Stimulated activated CD8-positive, alpha-beta memory T cell treated with anti-CD3 and anti-CD28 coated beads, Interleukin-15, amount 100 ng/mL, for 48 hours (primary cell): ENCODE measurements at places on chromosomes 11 and 22.

GRCh38 chr11:24247846-24248245 is 249.0 kb upstream of the LUZP2 start:
- no peak for DNase-seq

DNA sequence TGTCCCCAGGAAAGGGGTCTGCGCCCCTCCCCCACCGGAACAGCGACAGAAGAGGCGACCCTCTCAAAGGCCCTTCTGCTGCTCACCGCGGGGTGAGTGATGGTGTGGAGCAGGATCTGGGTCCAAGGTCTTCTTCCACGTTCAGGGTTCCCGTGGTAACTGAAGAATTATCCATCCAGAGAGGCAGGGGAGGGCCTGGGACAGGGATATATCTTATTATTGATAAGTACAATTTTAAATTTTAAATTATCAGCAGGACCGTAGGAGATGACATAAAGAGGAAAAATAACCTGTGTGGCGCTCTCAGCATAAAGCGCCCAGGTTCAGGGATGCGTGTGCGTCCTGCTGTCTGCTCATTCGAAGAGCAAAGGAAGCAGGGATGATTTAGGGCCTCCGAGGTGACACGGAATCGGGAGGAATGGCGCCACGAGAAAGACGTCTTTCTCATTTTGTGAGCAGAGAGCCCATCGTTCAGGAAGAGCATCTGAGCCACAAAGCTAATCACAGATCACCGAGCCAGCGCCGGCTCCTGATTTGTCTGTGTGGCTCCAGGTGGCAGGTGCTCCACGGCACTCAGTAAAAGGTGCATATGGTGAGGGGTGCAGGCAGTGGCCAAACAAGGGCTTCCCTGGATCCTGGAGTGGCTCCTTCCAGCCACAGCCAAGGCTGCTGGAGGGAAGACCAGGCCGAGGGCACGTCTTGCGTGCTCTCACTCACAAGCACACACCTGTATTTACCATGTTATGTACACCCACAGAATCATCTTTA is 19.3 kb downstream of the KRTAP5-5 start:
- DNase-seq = no peak

GRCh38 chr11:46049325-46049897 is 71.8 kb downstream of the PHF21A start:
- no peak for DNase-seq

- DNase-seq = no peak
These were observed 1047.1 kb upstream of the CCDC90B start for GRCh38 chr11:84333221-84333620.

DNA sequence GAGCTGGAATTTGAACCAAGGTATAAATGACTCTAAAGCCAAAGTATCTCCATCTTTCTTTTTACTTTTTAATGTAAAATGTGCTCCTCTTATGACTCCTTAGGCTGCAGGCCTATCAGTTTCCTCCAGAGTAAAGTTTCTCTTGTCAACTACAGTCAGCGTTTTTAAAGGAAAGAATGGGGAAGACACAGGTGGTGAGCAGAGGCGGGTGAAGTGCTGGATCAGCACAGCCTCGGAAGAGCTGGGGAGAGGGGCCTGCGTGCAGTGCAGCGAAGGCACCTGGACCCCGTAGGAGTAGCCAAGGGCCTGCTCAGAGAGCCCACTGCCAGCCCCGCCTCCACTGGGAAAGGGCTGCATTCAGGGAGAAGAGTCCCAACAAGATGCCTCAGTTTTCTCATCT is 48.8 kb upstream of the ALX4 start:
- no peak for DNase-seq

DNA sequence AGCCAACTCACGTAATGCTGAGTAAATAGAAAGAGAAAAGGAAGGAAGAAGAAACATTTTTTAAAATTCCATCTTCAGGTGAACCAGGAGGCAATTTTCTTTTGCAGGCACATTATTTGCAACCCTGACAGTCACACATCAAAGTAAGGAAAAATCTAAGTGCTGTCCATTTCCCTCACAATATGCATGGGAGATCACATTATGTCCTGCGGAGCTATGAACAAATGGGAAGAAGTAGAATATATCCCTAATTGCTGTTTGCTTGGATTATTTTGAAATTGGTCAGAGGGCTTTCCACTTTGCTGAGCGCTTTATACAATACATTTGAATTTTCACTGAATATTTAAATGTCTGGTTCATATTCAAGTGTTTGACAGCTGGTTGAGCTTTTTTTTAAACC is 133.8 kb upstream of the API5 start:
- DNase-seq = no peak

- DNase-seq = no peak
These were observed 31.9 kb downstream of the RASSF10 start for GRCh38 chr11:13040969-13041561.

GRCh38 chr11:88188932-88189253 is 13.7 kb upstream of the RAB38 start:
- no peak for DNase-seq

GRCh38 chr11:98003606-98004371 is 1017.0 kb upstream of the CNTN5 start:
- no peak for DNase-seq

DNA sequence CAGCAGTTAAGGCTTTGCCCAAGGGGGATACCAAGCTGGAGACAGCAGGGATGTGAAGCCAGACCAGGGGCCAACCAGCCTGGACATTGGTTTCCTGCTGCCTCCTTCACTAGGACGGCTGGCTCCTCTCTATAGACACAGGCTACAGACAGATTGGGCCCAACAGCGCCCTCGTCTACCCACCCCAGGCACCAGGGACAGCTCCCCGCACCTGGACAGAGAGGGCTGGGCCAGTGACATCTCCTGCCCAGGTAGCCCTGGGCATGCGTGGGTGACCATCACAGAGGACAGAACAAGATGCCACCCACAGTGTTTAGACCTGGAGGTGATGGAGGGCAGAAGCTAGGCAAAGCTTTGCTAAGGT is 1.2 kb downstream of the DKK3 start:
- no peak for DNase-seq

- no peak for DNase-seq
These were observed 3.5 kb upstream of the GLB1L3 start for GRCh38 chr11:134272381-134273316.

DNA sequence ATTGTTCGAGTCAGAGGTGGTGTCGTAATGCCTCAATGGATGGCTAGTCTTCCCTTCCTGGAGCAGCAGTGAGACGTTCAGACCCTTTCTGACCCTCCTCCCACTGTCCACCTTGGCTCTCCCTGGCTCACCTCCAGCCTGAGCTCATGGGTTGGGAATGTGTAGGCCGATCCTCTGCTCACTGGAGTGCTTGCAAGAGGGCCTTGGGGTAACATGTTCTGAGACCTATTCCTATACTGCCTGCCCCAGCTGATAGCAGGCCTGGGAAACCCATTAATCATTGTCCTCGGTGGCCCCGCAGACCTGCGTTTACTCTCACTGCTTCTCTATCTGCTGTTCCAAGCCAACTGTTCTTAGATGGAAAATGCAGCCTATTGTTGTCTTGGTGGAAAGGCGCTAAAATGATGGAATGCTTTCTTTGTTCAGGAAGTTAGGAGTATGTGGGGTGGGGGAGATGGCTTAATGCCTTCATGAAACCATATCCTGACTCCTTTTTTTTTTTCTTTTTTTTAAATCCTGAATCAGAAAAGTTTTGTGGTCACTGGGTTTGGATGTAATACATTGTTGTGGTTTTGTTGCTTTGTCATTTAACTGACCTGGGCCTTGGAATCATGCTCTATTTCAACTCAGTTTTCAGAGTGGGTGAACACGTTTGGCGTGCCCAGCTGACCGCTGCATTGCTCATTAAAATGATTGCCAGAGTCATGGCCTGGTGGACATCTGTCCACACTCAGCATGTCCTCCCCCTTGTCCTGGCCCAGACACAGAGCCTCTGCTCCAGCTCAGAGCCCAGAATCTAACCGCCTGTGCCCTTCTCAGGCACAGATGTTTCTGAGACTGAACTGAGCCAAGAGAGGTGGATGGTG is 72.5 kb downstream of the MICAL2 start:
- no peak for DNase-seq

GRCh38 chr11:21986361-21986760 is 206.5 kb upstream of the ANO5 start:
- no peak for DNase-seq

- DNase-seq = no peak
These were observed 19.1 kb upstream of the KCNQ1OT1 start for GRCh38 chr11:2718817-2719438.

DNA sequence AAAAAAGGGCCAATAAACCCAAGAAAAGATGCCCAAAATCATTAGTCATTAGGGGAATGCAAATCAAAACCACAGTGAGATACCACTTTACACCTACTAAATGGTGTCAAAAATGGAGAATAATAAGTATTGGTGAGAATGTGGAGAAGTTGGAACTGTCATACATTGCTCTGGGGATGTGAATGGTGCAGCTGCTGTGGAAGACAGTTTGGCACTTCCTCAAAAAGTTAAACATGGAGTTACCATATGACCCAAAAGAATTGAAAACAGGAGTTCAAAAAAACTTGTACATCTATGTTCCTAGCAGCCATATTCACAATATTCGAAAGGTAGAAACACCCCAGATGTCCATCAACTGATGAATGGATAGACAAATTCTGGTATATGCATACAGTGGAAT is 24.5 kb upstream of the DLAT start:
- no peak for DNase-seq

DNA sequence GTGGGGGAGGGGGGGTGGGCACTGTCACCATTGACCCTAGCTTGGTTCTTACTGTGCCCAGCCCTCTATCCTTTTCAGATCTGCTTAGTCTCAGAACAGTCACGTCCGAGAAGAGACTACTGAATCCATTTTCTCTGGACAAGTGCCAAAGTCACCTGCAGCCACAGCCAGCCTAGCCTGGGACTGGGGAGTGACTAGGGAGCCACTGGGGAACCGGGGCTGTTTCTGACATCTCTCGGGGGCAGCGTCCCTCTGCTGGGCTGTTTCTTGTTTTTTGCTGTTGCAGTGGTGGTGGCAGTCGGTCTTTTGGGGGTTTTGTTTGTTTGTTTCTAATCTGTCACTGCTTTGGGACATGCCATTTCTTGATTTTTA is 8.7 kb downstream of the SLC37A2 start:
- DNase-seq = no peak

GRCh38 chr11:2192435-2192834 is 20.8 kb upstream of the TH start:
- no peak for DNase-seq

- no peak for DNase-seq
These were observed 18.1 kb downstream of the TBC1D10A start for GRCh38 chr22:30308518-30309230.

- DNase-seq = no peak
These were observed 110.8 kb downstream of the ARHGAP8 start for GRCh38 chr22:44862981-44863860.

DNA sequence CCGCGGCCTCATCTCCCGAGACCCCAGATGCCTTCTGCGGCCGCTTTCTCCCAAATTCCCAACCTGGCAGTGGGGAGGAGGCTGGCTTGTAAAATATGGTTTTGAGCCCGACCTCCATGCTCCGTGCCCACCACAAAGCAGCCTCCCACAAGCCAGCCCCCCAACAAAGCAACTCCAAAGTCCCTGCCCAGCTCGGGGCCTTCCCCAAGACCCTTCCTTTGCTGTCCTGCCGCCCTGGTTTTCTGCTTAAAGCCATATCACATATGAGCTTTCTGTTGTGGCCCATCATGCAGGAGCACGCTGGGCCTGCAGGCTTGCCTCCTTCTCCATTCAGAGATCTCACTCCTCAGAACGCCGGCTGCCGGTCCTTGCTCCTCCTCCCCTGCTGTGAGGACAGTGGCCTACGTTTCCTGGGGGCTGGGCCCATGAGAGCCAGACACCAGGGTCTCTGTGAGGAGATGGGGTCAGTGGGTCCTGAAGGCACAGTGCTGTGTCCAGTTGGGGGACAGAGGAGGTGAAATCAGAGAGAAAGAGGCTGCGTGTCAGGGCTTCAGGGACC is 680.0 kb downstream of the BRD1 start:
- no peak for DNase-seq

DNA sequence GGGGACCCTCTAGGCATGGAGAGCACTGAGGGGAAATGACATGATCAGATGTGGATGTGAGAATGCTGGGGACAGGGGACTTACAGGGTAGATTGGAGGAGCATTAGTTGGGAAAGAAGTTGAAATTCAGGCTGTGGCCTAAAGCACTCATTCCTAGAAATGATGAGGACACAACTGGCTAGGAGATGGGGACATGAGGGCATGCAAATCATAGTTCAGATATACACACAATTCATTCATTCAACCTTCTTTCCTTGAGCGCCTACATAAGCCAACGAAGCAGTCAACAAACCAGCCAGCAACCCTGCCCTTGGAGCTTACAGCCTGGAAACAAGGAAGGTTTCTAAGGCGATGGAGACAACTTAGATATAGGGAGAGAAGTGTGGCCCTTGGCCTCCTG is 14.2 kb downstream of the CSF2RB start:
- DNase-seq = no peak

GRCh38 chr11:123523539-123523938 is 93.5 kb downstream of the GRAMD1B start:
- no peak for DNase-seq

DNA sequence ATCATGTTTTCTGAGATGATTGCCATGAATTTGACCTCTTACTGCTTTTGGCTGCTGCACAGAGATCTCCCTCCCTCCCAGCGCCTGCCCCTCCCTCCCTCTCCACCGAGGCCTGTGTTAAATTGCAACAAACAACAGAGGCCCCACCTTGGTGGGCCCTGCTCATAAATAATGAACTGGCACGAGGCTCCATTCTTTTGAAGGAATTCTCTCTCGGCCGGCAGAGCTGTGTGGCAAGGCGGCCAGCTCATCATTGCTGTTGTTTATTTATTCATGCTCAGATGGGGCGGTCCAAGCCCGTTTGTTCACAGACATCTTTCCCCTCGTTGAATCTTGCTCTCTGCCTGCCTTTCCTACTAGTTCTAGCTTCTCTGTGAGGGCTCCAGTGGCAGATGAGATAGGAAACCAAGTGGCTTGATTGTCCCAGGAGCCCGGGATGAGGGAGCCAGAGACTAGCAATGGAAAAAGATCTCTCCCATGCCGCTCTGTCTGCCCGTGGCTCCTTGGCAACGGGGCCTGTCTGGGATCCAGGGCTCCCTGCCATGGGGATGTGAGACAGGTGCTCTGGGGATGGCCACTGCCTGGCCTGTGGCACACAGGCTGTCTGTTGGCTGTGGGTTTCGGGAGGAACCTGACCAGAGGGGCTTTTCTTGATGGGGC is 192.6 kb downstream of the DSCAML1 start:
- DNase-seq = no peak

DNA sequence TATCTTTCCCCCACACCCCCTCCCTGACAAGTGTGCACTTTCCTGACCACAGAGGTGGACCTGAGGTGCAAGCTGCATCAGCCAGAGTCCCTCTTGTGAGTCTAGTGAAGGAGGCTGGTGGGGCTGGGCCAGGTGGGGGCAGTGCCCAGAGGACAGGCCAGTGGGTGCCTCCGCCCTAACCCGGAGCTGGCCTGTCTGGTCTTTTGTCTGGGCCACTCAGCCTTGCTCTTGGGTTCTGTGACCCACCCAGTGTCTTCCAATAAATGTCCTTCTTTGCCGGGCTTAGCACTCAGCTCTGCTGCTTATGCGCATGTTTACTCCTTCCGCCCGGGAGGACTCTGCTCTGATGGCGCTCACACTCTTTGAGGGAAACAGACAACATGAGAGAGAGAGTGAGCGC is 526.2 kb downstream of the TBC1D22A start:
- DNase-seq = no peak
